ENCODE measurements at places on chromosomes 13 and 19.

DNA sequence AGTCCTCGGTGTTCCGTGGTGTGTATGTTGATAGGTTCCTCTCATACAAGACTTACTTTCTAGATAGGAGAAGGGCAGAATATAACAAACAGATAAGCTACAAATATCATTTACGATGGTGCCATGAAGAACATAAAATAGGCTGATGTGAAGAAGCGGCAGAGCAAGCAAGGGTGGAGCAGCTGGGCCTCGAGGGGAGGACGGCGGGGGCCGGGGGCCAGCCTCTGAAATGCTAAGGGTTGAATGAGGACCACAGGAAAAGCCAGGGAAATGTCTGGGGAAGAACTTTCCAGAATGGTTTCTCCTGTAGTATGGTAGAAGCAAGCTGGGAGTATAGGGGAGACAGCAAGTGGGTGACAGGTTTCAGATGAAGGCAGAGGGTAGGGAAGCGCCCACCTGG is 529.5 kb downstream of the LIG4 start:
- DNase-seq = no peak

DNA sequence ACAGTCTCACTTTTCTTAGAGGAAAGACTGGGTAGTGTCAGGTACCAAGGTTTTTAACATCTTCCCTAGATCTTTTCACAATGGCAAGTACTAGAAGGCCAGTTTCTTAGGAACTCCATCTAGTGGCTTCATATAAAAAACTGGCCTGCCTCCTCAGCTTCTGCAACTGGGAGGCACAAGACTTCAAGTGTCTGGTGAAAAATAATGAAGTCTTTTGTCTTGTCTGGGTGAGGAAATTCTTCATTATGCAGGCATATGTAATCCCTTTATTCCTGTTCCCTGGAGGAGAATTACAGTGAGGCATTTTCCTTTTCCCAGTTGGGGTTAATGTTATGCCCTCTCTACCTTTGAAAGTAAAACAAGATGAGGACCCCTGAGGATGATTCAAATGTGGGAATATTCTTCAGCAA is 300.5 kb downstream of the NALCN start:
- no peak for DNase-seq

- DNase-seq = no peak
Measured at GRCh38 chr13:29846475-29847256, 3.8 kb downstream of the UBL3 start.

DNA sequence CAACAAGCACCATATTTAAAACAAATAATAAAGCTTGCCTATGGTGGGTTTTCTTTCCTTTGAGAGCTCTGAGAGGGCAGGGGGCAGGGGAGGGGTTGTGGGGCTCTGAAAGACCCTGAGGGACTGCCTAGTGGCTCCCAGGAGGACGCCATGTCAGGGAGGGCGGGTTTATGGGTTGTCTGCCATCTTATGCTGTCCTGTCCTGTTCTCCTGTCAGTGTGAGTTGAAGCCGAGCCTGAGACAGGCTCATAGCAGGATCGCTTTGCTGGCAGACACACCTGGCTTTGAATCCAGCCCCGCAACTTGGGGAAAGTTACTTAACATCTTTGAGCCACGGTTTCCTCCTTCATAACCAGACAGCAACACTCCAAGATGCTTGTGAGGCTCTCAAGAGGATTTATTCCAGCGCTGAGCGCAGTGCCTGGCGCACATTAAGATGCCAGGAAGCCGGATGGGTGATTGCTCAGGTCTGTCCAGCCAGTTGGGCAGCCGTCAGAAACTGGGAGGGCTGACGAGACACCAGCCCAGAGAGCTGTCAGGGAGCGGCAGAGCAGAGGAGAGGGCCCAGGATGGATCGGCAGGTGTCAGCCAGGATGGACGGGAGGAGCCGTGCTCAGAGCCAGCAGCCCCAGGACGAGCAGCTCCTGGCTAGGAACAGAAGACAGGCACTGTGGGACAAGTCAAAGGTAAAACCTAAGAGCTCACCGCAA is 36.8 kb upstream of the C1QTNF9 start:
- DNase-seq = no peak

GRCh38 chr19:34722353-34722752 is 11.7 kb upstream of the ZNF181 start:
- DNase-seq = no peak

GRCh38 chr13:91157273-91158016 is 190.0 kb upstream of the MIR17HG start:
- no peak for DNase-seq

DNA sequence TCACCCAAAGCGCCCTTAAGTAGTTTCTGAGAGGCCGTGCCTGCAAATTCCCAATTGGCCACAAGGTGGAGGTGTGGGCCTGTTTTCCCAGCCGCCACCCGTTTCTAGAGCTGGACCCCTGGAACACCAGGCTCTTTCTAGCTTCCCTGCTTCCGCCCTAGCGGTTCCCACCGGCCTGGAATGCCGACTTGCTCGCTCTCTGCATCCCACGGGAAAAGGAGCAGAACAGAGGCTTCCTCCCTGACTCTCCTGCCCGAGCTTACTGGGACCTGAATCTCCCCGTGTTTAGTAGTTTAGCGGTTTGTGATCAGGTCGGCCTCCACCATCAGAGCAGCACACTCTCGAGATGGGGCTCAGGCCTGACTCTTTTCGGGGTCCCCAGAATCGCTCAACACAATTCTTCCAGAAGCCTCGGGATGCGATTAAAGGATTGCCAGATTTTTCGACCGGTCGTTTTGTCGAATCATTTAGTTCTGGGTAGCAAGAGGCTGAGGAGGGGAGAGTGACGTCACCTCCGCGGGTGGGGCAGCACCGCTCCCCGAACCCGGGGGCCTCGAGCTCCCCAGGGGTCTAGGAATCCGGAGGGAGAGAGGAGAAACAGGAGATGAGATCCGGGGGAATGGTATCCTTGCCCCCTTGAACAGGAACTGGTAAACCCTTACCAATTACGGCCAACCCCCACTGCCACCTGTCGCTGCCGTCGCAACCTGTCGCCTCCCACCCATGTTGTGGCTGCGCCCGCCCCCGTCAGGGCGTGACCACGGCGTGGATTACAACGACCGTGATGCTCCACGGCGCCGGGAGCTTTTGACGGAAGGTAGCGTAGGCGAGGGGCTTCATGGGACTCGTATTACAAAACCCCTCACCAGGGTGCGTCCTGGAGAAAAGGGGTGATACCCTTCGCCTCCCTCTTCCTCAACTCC is 8.0 kb downstream of the NAPSA start:
- DNase-seq = no peak

GRCh38 chr19:54673222-54673621 is 10.4 kb downstream of the LILRB4 start:
- no peak for DNase-seq

GRCh38 chr13:67854990-67855389 is 624.9 kb upstream of the PCDH9 start:
- DNase-seq = no peak

DNA sequence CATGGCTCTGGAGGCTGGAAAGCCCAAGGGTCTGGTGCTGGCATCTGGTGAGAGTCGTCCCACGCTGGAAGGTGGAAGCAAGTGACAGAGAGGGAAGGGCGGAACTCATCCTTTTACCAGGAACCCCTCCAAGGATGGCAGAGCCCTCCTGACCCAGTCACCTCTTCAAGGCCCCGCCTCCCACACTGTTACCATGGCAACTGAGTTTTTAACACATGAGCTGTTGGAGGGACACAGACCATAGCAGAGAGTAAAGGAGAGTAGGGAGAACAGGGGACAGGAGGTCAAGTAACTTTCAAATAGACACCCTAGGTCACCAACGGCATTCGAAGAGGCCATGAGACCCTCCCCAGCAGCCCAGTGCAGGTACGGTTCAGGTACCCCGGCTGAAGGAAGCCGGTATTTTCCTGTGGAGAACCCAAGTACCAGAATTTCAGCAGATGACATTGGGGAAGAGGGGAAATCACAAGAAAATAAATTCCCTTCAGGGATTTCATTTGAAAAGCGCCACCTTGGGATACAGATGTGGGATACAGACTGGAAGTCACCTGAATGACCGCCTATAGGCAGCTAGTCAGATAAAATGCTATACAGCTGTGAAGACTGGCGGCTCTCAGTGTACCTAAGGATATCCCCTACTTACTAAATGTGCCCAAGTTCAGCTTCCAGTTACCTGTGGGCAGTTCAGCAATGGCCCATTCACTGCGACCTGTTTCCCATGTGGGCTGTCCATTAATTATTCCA is 8.0 kb downstream of the IL17D start:
- no peak for DNase-seq

DNA sequence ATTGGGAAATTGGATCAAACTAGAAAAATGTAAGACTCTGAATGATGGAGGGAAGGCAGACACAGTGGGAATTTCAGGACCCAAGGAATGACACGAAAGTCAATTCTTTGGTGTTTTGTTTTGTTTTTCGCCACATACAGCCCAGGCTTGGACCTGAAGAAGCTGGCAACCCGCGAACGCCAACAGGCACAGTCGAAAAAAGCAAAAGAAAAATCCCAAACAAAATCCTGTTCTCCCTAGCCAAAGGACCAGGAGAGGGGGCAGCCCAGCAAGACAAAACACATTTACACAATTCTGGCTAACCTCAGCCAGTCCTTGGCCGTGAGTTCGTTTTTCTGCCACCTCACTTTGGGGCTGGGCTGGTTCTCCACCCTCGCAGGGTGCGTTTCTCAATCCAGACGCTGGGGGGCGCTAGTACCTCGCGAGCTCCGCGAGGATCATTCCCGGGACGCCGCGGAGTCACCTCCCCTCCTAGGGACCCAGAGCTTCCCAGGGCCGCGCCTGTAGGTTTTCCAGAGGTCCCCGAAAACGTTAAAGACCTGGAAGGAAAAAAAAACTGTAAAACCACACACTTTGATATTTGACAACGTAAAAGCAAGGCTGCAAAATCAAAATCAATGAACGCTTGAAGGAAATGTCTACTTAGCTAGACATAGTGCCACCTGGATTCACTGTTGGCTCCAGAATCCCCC is 34.9 kb upstream of the TPM4 start:
- DNase-seq = peak; percentile 7

- DNase-seq = no peak
Measured at GRCh38 chr13:33683376-33683775, 134.6 kb upstream of the RFC3 start.

GRCh38 chr13:109547942-109548341 is 238.4 kb downstream of the IRS2 start:
- no peak for DNase-seq

- DNase-seq = no peak
Measured at GRCh38 chr19:30791088-30791487, 418.9 kb downstream of the ZNF536 start.

- DNase-seq = no peak
Measured at GRCh38 chr19:31627620-31628365, 278.6 kb upstream of the TSHZ3 start.

DNA sequence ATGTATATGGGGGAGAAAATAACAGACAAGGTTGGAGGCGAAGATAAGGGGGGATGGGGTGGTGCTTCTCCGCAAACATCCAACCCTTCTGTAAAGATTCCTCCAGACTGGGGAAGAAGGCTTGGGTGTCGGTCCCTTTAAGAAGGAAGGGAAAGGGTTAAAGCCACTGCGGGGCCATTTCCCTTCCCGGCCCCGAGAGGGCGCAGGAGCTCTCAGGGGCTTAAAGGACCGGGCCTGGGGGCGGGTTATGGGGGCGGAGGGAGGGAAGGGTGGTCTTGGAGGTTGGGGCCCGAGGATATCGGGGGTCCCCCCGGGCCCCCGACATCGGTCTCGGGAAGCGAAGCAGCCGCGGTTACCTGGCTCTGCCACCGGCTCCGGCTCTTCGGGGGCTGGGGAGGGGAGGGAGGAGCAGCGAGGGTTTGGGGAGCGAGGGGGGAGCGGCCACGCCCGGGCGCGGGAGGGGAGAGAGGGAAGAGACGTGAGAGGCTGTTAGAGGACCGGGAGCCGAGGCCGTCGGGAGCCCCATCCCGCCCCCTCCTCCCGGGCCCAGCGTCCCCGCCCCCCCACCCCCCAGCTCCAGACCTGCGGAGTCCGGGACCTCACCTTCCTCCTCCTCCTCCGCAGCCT is 2.8 kb downstream of the TNNT1 start:
- peak; percentile 50 for DNase-seq

- no peak for DNase-seq
Measured at GRCh38 chr13:101998129-101998528, 403.7 kb downstream of the FGF14 start.

DNA sequence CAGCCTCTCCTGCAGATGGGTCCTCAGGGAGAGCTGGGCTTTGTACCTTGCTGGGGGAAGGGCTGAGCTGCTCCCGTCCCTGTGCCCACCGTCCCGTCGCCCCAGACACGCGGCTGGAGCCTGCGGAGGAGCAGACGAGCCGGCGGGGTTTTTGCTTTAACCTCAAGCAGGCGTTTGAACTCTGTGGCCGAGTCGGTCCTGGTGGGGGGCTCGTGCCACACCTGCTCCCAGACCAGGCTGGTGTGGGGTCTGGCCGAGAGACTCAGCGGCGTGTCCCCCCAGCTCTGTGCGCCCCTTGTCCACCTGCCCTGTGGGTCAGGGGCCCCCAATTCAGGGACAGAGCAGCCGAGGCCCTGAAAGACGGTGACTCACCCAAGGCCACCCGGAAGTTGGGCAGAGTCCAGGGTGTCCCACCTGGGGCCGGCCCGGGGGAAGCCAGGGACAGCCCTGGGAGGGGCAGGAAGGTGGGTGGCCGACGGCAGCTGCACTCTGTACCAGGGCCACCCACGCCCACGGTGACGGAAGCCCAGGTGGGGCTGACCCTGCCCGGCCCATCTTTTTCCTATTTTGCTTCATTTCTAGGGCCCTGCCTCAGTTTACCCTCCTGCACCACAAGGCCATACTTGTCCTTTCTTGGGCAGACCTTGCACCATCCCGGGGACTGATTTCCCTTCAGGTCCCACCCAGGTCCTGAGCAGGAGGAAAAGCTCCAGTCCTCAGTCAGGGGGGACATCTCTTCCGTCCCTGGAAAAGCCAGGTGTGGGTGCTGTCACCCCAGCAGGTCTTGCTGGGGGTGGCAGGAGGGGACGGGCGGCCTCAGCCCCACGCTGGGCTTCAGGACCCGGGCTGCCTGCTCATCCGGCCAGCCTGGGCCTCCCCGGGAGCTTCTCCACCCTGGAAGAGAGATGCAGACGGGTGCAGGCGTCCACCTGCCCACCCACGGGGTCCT is 5.3 kb downstream of the EFNA2 start:
- DNase-seq = no peak

GRCh38 chr13:20796791-20797508 is 23.2 kb upstream of the EEF1AKMT1 start:
- DNase-seq = no peak

GRCh38 chr19:7817801-7818200 is 12.2 kb upstream of the EVI5L start:
- DNase-seq = no peak

- no peak for DNase-seq
Measured at GRCh38 chr13:90974249-90974975, 373.1 kb upstream of the MIR17HG start.

- peak; percentile 57 for DNase-seq
Measured at GRCh38 chr19:49427855-49428546, 2.8 kb downstream of the GFY start.

DNA sequence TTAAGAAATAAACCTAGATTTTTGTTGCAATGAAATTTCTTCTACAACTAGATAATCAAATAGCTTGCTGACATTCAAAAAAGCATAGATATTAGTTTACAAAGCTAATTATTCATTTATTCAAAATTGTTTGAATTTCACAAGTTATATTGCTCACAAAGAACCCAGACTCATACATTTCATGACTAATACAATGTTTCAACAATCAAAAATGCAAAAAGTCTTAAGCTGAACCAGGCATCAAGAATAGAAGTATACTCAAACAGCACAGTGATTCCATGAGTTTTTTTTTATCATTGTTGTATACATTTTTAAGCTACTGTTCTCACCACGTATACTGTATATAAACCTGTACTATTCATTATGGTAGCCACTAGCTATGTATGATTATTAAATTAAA is 51.0 kb downstream of the DIAPH3 start:
- no peak for DNase-seq
